Epithelial cell of proximal tubule (primary cell): ENCODE measurements at places on chromosomes 5 and 9. TPM values are rescaled to one million over a fixed set of nuclear protein-coding genes. Genes with fewer than 3 reads are reported as not detected.

GRCh38 chr5:53052499-53052898, 57.1 kb downstream of the MOCS2 start:
- DNase-seq, result no peak

EXOSC2 gene
- total RNA-seq, result 22.4 and 60.8 TPM in 2 replicates

- DNase-seq, result no peak
These were observed 114.5 kb downstream of the GNA14 start for GRCh38 chr9:77533671-77534070.

DNA sequence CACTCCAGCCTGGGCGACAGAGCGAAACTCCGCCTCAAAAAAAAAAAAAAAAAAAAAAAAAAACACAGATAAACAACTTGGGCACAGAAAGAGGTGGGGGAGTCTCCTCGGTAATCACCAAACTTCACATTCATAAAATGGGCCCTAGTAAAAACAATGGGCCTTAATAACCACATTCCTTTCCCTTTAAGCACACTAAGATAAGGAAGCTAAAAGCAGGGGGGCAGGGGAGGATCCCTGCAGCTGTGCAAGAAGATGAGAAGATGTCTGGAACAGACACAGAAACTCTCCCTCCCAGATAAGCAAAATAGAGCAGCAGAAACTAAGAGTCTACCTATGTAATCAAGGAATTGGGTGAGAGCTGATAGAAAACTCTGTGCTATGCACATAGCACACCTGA, 111.2 kb upstream of the FAM174A start:
- no peak for DNase-seq

DNA sequence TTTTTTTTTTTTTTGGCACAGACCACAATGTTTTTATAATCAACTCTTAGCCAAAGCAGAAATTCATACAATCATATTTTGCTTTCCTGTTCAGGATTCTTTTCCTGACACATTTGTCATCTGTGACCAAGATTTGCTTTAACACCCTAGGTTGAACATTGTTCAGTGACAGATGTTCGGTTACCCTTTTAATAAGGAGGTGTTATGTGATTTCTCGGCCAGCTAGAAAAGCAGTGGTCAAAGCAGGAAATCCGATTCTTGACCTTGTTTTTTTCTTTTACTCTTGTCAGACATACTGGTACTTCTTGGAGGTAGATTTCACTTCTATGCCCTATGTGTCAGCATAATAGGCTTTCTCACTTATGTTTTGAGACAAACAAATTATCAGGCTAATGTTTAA, 335.3 kb upstream of the ACTBL2 start:
- no peak for DNase-seq

DNA sequence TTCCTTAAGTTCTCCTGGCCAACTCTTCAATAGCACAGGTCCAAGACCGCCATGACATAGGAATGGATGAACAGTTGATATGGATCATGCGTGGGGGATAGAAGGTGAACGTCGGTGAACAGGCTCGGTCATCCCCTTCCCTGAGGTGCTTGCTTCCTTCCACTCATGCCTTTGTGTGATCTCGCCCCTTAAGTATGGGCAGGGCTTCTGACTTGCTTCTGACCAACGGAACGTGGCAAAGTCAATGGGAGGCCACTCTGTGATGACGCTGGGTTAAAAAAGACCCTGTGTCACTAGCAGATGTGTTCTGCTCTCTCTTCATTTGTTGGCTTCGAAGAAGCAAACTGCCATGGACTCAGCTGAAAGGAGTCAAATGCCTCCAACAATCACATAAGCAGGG, 240.5 kb upstream of the TUT7 start:
- DNase-seq, result no peak

ATP10B gene
- 0.06 TPM in 1 of 2 replicates, not detected in the other for total RNA-seq

GRCh38 chr5:8363138-8363537, 494.2 kb downstream of the MTRR start:
- DNase-seq, result no peak

DNA sequence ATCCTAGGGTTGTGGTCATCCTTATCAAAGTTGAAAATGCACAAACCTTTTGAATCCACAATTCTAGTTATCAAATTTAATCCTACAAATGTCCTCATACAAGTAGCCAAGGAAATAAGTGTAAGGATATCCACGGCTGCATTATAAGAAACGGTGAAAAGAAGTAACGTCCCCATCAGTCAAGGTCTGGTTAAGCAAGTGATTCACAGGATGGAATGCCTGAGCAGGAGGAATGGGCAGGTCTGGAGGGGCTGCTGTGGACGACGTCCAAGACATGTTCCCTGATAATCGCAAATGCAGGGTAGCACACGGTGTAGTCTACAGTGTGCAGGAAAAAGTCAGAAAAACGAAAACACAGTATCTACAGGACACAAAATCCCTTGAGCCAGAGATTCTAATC, 118.6 kb downstream of the ADAMTS2 start:
- DNase-seq, result no peak

GRCh38 chr5:76514713-76515112, 108.5 kb downstream of the F2RL2 start:
- DNase-seq, result no peak

BHMT2 gene
- total RNA-seq, result 2.9 and 3.8 TPM in 2 replicates

DNA sequence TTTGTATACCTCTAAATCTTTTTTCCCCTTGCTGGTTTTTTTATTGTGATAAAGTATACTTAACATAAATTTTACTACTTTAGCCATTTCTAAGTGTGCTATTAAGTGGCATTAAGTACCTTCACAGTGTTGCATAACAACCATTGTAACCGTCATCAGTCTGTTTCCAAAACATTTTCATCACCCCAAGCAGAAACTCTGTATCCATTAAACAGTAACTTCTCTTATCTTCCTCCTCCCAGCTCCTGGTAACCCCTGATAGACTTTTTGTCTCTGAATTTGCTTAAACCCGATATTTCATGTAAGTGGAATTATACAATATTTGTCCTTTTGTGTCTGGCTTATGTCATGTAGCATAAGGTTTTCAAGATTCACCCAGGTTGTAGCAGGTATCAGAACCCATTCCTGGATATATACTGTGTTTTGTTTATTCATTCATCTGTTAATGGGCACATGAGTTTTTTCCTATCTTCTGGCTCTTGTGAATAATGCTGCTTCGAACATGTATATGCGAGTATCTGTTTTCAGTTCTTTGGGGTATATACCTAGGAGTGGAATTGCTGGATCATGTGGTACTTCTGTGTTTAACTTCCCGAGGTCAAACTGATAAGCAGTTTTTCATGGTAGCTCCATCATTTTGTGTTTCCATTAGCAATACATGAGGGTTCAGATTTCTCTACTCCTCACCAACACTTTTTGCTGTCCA, 66.4 kb downstream of the EHMT1 start:
- DNase-seq, result no peak

TMC1 gene
- total RNA-seq, result not detected in 2 replicates

IL33 gene
- 1.3 TPM in 1 of 2 replicates, not detected in the other for total RNA-seq

DNA sequence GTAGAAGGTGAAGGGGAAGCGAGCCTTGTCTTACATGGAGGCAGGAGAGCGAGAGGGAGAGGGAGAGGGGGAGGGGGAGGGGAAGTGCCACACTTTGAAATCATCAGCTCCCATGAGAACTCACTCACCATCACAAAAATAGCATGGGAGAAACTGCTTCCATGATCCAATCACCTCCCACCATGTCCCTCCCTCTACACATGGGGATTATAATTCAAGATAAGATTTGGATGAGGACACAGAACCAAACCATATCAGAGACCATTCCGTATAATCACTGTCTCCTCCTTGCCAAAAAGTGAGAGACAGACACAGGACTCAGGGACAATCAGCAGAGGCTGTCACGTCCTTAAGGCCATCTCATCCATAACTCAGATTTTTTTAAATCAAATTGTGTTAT, 187.7 kb upstream of the TAS2R1 start:
- DNase-seq, result no peak

DNA sequence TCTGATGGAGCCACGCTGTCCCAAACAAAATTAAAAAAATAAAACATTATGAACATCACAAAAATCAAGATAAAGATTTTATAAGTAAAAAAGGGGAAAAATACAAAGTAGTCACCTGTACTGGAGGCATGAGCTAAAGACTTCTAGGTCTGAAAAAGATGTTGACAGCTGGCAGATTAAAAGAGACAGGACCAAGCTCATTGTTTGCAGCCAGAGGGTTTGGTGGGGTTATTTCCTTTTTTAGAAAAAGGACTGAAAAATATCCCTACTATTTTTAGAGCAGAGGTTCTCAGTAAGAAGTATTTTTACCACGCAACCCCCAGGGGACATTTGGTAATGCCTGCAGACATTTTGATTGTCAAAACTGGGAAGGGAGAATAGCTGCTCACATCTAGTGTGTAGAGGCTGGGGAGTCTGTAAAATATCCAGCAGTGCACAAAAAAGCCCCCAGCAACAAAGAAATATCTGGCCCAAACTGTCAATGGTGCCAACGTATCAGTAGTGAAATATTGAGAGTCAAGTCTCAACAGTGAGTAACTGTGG, 353.4 kb downstream of the TLE1 start:
- no peak for DNase-seq

GRCh38 chr5:65928322-65928752, 2.0 kb downstream of the ERBIN start:
- DNase-seq, result no peak

PCDHB11 gene
- 0.06 and 0.07 TPM in 2 replicates for total RNA-seq

- no peak for DNase-seq
These were observed 4.6 kb downstream of the ARAP3 start for GRCh38 chr5:141677415-141677814.

DNA sequence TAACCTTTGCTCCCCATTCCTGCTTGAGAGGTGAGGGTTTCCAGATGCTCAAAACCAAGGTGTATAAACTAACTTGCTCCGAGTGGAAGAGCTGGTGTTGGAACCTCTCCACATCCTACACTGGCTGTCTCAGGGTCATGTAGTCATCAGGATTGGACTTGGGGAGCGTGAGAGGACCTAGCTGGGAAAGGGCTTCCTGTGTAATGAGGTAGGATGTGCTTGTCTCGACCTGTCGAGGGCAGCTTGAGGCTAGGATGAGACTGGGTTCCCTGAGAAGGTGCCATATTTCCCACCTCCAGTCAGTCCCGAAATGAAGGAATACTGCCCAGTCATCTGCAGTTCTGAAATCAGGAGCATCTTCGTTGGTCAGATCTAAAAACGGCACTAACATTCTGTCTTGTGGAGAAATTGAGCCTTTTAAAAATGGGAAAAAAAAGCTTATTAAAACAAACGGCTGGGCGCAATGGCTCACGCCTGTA, 1.3 kb downstream of the CCNI2 start:
- no peak for DNase-seq

DNA sequence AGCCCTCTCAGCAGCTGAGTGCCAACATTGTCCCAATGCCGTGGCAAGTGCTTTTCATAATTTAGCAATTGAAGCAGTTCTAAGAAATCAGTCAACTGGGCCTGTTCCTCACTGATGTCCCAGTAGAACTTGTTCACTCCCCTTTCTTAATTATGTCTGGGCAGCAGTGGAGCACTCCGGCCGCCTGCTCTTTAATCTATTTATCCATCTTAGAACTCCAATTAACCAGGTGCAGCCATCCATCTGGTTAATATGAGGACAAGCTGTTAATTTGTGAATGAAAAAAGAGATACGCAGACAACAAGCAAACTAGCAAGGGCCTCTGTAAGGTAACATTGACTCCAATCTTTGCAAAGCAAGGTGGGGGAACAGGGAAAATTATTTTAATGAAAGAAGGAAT, 39.4 kb downstream of the MAT2B start:
- no peak for DNase-seq

FSD1L gene
- total RNA-seq, result 1.6 and 1.7 TPM in 2 replicates

- DNase-seq, result no peak
These were observed 960 bp downstream of the SECISBP2 start for GRCh38 chr9:89319015-89319905.

- DNase-seq, result no peak
These were observed 24.2 kb downstream of the CORO2A start for GRCh38 chr9:98168153-98168780.

DNA sequence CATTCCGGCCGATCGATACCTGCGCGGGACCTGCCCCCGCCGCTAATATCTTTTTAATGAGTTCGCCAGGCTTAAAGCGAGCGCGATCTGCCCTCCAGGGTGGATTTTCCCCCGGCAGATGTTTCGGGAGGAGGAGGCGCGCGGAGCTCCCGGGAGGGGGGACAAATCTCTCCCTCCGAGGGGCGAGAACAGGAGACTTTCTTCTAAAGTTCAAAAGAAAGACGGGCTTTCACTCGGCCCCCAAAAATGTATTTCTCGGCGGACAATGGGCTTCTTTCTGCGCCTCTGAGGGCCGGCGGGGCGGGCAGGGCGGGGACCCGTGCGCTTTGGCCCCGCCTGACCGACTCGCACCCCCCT, 4.1 kb upstream of the PRDM12 start:
- no peak for DNase-seq

GARIN3 gene
- not detected in 2 replicates for total RNA-seq

DNA sequence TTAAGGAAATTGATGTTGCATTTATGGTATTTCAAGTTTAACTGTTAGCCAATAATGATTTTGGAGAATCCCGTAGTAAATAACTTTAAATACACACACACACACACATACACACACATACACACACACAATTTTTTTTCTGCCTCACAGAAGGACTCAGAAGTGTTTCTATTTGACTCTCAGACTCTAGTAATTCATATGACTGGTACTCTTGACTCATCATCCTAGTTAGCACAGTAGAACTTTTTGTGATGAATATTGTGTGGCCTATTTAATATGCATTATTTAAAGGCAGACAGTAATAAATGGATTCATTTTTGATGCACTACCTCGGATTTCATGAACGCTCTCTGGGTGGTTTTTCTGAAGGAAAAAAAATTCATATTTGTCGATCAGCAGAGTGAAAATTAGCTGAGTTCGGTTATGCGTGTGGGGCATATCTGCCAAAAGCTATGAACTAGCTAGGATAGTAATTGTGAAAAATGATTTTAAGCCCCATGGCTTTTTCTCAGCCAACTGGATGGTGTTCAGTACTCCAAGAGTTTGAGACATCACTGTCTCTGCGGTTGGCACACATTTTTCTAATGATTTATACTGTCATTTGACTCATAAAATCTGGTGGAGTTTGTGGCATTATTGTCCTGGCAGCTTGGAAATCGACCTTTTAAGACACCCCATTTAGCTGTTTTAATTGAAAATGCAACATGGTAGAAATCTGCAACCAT, 102.2 kb downstream of the PCSK5 start:
- DNase-seq, result no peak

PCDHGA7 gene
- 0.23 and 0.29 TPM in 2 replicates for total RNA-seq

GRCh38 chr9:38371495-38371894, 21.0 kb upstream of the ALDH1B1 start:
- DNase-seq, result no peak

GRCh38 chr9:136847826-136848392, 1.3 kb upstream of the PHPT1 start:
- DNase-seq, result no peak

TMEM171 gene
- total RNA-seq, result 2.8 and 10.6 TPM in 2 replicates

GRCh38 chr9:75624998-75625397, 265.5 kb upstream of the PCSK5 start:
- DNase-seq, result no peak

OTP gene
- not detected in 2 replicates for total RNA-seq

- no peak for DNase-seq
These were observed 16.6 kb downstream of the KCNT1 start for GRCh38 chr9:135718616-135719015.
